ENCODE measurements at places on chromosomes 3 and 15. TPM values are rescaled to one million over a fixed set of nuclear protein-coding genes. Genes with fewer than 3 reads are reported as not detected.
A peak's percentile ranks its signal among the peaks of the same experiment; 100 is the strongest.

LSAMP gene
- total RNA-seq, result 8.3 TPM

MLF1 gene
- 95.0 TPM for total RNA-seq

DNA sequence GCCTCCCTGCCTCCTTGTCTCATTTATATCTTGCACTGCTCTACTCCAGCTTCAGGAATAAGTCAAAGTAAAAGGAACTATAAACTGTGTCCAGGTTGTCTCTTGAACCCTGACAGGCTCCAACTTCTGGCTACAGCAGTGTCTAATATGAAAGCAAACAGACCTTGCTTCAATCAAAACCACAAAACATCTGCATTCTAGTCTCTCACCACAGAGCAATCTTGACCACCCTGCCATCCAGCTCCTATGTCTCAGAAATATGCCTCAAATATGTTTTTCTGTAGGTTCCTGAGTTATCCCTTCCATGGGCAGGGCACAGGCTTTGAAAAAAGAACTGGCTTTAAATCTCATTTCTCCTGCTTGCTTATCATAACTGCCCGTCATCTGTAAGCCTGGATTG lies 13.0 kb upstream of the RAMAC start:
- H3K36me3 ChIP-seq, result no peaks in the 10 kb centered on the region
- H3K27me3 ChIP-seq, result no peaks in the 10 kb centered on the region
- H3K4me1 ChIP-seq, result peaks cover 19% of the 10 kb centered on the region
- no peak for DNase-seq
- H3K27ac ChIP-seq, result no peak overlapping the region

- no peak for DNase-seq
- H3K27ac ChIP-seq, result no peak overlapping the region
- peaks cover 3% of the 10 kb centered on the region for H3K36me3 ChIP-seq
- H3K27me3 ChIP-seq, result no peaks in the 10 kb centered on the region
Observed at GRCh38 chr3:66386925-66387650, 113.7 kb downstream of the LRIG1 start.

GRCh38 chr3:195900436-195901355 lies 7.7 kb downstream of the TNK2 start:
- H3K27me3 ChIP-seq, result no peaks in the 10 kb centered on the region
- H3K27ac ChIP-seq, result peak overlapping the region; percentile 41
- H3K4me3 ChIP-seq, result no peak overlapping the region
- no peaks in the 10 kb centered on the region for H3K36me3 ChIP-seq
- peak; percentile 44 for DNase-seq

Measured in heart right ventricle (tissue), 16 donors.